ENCODE measurements at places on chromosomes 2 and 18.

DNA sequence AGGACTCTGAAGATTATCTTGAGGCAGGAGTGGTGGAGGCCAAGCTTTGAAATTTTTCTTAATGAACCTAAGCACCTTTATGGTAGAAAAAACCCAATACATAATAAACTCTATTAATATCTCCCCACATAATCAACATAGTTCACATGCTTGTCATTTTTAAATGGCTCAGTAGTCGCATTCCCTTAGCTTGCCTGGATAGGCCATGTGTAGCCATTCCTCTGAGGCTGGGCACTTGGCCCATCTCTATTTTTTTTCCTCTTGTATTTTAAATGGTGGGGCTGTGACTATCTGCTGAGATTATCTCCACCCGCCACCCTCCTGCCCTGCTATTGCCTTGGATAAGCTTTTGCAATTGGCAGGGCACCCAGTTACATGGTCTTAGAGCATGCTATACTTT is 143.1 kb downstream of the FHOD3 start:
- DNase-seq = no peak

GRCh38 chr18:34131006-34131405 is 93.7 kb downstream of the NOL4 start:
- DNase-seq = no peak

- no peak for DNase-seq
Observed at GRCh38 chr2:163528640-163529217, 207.1 kb downstream of the FIGN start.

DNA sequence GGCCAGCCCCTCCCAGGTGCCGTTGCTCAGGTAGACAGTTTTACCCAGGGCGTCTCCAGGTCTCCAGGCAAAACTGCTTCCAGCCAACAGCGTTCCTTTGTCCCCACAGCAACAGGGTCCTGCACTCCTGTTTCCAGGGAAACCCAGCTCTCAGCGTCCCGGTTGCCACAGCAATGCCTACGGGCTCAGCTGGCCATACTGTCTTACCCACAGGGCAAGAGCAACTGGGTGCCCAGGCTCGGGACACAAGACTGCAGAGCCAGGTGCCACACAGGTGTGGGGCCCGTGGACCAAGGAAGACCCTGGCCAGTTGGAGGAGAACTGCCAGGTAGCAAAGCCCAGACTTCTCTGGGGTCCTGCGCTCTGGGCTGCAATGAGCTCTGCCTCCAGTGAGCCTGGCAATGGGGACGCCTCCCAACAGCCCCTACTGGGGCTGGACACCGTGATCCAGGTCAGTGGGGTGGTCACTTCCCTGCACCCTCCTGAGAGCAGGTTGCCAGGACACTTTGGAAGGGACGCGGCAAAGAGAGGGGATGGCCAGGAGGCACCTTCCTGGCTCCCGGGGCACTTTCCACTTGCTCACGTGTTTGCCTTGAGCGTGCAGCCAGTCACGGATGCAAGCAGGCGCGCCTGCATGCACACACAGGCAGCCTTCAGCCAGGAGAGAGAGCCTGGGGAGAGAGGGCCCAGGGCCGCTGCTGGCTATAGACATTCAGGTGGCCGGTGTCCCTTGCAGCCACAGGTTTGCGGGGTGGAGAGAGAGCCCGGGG is at the start of gene CROCC2:
TSS of gene CROCC2 (plus strand) at position 196 of the 770 bp plus-strand sequence. CDS start at position 374, 178 bp downstream.
- no peak for DNase-seq

- no peak for DNase-seq
Observed at GRCh38 chr2:177872286-177872685, 200.3 kb downstream of the PDE11A start.

GRCh38 chr2:43011158-43011491 is 215.3 kb downstream of the ZFP36L2 start:
- peak; percentile 28 for DNase-seq

DNA sequence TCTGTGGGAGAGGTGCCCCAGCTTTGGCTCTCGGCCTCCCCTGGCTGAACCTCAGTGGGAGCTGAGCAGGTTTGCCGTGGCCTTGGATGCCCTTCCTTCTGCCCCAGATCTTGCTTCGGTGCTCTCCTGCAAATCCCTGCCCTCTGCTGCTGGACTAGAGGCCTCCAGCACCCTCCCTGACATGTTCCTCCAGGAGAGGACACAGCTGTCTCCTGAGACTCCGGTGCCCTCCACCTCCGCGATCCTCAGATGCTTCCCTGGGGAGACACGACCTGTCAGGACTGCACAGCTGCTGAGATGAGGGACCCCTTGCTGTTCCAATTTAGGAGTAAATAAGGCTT is 7.3 kb upstream of the NT5DC4 start:
- DNase-seq = no peak

GRCh38 chr2:148936857-148937450 is 61.9 kb downstream of the KIF5C start:
- no peak for DNase-seq

- no peak for DNase-seq
Observed at GRCh38 chr2:38076152-38076709, 280 bp upstream of the CYP1B1 start.

- DNase-seq = no peak
Observed at GRCh38 chr18:21774722-21775121, 34.1 kb downstream of the MIB1 start.

Data from NCI-H2029 (cell line).